ENCODE measurements at places on chromosomes 2 and 18. TPM values are rescaled to one million over a fixed set of nuclear protein-coding genes. Genes with fewer than 3 reads are reported as not detected.

The PTPRN gene
- total RNA-seq = not detected

DNA sequence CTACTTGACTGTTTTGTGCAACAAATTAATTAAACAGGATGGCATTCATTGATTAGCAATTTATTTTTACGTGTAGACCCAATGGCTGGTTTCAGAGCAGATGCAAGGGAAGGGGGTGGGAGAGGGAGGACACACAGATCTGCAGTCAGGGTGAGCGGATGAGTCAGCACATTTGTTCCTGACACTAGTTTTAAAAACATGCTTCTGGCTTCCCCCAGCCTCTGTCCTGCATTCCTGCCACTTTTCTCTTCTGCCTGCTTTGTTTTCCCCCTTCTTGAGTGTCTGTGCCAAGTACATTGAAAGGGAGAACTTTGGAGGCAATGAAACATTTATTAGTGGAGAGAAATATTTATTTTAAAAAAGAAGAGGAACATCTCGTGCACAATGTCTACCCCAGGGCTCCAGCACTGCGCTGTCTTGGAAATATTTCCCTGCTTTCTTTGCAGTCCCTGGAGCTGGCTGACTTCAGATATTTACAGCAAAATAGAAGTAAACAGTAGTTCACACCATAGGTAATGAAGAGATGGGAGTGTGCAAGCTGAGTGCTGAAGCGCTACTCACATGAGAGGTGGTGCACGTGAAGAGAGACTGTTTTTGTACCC, 52.2 kb downstream of the NRP2 start:
- DNase-seq = no peak

- no peak for DNase-seq
These were observed 29.6 kb upstream of the ITGAV start for GRCh38 chr2:186560254-186560653.

The ANKRD30BL gene
- not detected for total RNA-seq

- peak; percentile 17 for DNase-seq
These were observed 45.8 kb upstream of the OTOS start for GRCh38 chr2:240186191-240186725.

GRCh38 chr2:127093648-127094210, 13.2 kb downstream of the BIN1 start:
- peak; percentile 40 for DNase-seq

The SH2D6 gene
- not detected for total RNA-seq

The CCDC102B gene
- 13.3 TPM for total RNA-seq

GRCh38 chr18:66623821-66624220, 19.9 kb upstream of the CDH19 start:
- no peak for DNase-seq

DNA sequence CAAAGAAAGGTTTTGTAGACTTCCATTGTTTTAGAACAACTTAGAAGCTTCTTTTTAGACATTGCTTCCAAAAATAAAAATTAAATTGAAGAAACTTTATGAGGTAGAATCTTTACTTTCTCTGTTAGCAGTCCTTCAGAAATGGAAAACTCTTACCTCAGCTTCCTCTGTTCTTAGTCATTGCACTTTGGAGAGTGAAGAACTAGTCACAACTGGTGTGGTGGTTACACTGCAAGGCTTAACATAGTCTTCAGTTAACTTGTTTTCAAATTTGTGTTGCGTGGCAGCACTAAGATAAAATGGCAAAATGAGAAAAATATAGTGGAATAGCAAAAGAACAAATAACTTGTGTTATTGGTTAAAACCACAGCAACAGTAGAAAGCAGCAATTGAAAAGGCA, 332.6 kb downstream of the KIAA1328 start:
- DNase-seq = no peak

- no peak for DNase-seq
These were observed 329.9 kb downstream of the DLGAP1 start for GRCh38 chr18:4125224-4125623.

DNA sequence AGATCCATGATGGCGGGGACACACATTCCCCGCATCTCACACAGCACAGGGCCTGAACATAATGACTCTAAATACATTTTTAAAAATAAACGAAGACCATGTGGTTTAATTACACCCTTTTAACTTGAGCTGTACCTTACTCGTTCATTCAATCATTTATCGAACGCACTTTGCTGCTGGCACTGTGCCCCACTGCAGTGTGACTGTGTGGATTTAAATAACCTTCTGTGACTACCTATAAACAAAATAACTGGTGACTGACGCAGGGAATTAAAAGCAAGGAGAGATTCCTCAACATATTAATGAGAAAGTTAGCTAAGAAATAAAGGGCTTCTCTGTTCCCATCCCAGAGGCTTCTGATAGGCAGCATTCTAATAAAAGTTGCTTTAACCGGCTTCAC, 10.9 kb upstream of the FZD7 start:
- DNase-seq = no peak

The HOXD4 gene
- 7.7 TPM for total RNA-seq

DNA sequence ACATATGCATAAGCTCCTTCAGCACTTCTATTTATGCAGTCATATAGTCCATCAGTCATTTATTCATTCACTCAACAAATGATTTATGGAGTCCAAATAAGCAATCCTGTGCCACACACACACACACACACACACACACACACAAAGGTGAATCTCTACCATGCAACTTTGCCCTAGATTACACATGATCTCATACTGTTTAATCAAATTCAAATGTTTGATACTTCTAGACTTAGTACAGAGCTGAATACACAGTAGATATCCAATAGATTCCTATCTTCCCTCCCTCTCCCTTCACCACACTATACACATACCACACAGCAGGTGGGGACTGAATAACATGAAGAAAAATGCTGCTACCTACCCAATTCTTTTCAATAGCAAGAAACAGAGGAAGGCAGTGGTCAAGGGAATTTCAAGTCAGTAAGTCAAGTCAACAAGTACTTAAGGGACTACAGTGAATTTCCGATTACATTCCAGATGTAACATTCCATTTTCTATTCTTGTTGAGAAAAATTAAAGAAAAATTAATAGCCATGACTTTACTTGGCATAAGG, 65.4 kb downstream of the EPG5 start:
- no peak for DNase-seq

The KRTCAP3 gene
- 2.4 TPM for total RNA-seq

The DSG1 gene
- not detected for total RNA-seq

The EPAS1 gene
- 954 TPM for total RNA-seq

The PJVK gene
- 2.2 TPM for total RNA-seq

DNA sequence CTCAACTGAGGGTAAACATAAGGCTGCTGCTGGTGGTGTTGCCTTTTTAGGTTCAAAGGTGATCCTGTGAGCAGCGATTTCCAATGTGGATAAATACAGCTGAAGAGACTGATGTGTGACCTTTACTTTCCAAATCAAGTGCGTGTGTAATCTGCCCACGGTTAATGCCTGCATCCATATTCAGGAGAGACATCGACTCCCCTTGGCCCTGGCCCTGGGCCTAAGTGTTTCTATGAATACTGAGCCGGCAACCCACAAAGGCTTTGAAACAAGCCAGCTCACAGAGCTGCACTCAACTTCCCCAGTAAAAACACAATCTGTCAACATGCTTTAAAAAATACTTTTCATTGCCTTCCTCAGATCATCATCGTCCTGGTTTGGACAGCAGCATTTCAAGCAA, 1026.6 kb downstream of the TMEM182 start:
- no peak for DNase-seq

DNA sequence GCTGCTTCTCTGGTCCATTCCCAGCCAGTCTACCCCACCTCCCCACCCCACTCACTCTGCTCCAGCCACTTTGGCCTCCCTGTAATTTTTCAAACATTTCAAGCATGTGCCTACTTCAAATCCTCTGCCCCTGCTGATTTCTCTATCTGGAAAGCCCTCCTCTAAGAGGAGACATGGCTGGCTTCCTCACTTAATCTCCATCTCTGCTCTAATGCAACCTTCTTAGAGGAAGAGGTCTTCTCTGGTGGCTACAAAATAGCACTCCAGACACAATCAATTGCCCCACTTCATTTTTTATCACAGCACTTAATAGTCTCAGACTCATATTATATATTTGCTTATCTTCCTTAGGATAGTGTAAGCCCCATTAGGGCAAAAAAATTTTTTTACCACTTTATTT, 161.1 kb upstream of the SLC39A10 start:
- no peak for DNase-seq

- no peak for DNase-seq
These were observed 283.2 kb downstream of the MREG start for GRCh38 chr2:215729985-215730620.

GRCh38 chr18:60493066-60493465, 120.5 kb upstream of the MC4R start:
- no peak for DNase-seq

DNA sequence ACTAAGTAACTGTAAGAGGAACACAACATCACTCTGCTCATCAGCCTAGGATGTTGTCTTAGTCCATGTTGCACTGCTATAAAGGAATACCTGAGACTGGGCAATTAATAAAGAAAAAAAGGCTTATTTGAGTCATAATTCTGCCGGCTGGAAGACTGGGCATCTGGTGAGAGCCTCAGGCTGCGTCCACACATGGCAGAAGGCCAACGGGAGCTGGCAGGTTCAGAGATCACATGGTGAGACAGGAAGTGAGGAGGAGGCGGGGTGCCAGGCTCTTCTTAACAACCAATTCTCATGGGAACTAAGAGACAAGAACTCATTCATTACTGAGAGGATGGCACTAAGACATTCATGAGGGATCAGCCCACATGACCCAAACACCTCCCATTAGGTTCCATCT, 46.8 kb downstream of the EPG5 start:
- peak; percentile 82 for DNase-seq

- DNase-seq = no peak
These were observed 129.0 kb downstream of the GPD2 start for GRCh38 chr2:156565066-156565710.

DNA sequence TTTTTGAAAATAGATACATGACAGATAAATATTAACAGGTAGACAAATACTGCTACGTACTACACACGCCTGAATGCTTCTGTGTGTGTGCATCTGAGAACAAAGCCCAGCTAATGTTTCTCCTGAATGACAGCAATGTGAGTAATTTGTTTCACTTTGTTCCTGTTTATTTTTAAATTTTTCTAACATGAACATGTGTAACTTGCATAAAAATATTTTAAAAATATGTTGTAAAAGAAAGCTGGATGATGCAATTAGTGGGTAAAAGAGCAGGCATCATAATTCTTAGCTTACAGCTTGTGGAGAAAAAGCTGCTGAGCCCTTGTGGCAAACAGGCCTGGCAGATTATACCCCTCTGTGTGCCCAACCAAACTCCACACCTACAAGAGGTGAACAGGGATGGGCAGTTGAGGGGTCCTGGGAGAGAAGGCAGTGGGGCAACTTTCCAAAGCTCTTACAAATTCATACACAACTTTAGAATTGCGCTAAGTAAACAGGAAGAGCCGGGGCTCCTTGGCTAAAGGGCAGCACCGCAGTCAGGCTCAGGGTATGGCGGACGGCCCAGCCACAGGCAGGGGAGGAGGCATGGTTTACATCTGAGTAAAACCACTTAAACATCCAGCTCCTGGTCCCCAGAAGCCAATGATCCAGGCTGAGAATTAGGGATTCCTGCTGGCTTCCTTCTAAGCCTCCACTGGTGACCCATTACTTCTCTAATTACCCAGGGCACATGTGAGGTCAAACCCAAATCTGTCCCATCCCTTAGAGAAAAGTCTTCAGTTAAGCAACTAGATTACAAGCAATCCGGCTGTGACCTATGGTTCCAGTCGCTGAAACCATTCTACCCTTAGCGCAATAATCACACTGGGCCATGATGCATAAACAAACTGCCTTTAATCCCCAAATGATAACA, 14.0 kb downstream of the PXDN start:
- DNase-seq = no peak

DNA sequence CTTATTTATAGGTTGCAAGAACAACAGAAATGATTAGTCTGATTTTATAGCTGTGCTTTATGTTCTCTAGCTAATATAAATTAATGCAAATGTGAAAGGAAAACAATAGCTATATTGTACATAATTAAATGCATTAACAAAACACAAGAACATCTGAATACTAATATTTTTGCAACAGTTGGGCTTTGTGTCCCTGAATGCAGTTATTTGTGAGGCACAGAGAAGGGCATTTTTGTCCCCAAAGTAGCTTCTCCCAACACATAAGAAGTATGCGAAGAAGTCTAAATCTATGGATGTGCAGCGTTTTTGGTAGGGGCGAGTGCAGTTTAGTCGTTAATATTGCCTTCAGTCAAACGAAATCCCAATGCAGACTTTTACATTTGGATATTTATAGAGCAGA, 110.0 kb downstream of the MBP start:
- no peak for DNase-seq

DNA sequence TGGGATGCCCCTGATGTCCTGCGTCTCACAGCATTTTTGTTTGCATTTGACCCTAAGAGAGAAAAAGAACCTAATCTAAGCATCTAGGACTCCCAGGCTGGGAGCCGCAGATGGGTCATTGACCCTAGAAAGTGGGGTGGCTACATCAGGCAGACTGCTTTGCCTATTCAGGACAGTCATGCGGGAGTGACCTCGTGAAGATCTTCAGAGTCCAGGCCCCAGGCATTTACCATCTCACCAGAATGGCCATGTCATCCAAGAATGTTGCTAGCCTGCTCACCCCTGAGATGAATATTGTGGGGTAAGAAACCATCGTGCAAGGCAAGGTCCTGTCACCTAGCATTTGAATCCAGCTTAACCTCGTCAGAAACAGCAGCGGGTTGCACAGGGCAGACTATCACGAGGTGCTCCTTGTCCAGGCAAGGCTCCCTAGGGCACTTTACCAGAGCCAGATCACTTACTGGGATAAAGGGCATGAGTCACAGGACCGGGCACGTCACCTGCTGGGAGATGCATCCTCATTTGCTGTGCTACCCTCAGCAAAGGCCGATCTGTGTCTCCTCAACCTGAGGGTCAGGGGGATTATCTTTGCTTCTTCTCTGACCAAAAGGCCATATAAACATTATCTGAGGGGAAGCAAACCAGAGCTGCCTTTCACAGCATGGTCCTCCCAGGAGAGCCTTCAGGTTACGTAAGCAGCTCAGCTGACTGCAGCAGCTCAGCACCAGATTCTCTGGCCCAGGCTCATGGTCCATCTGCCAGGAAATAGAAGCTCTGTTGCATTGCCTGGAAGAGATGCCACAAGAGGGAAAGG, 162.3 kb downstream of the ACKR3 start:
- DNase-seq = peak; percentile 79

- no peak for DNase-seq
These were observed 27.3 kb upstream of the SPOPL start for GRCh38 chr2:138474100-138474825.

GRCh38 chr18:76042511-76042910, 452.5 kb downstream of the ZNF516 start:
- DNase-seq = no peak

DNA sequence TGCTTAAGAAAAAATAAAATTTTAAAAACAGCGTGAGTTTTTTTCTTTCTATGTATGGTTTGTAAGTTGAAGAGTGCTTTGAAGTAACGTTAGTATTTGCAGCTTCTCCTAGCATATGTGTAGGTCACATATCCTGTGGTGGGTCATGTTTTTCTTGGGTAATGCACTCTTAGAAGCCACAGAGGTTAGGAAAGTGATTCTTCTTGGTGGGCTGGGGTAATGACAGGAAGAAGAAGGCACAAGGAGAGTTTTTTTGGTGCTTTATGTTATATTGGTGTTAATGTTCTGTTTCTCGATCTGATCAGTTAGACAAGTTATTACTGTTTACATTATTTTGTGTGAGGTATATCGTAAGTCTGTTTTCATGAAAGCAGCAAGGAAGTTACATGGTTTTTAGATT, 109.0 kb downstream of the ICA1L start:
- DNase-seq = no peak
